ENCODE measurements at places on chromosomes 13 and 19. TPM values are rescaled to one million over a fixed set of nuclear protein-coding genes. Genes with fewer than 3 reads are reported as not detected.

The C1QTNF9B gene
- not detected for total RNA-seq

GRCh38 chr13:45142440-45143345 is 22.4 kb downstream of the GTF2F2 start:
- DNase-seq: no peak

The TMEM59L gene
- total RNA-seq: 0.66 TPM

- DNase-seq: no peak
Observed at GRCh38 chr19:13173139-13173737, 23.0 kb downstream of the IER2 start.

DNA sequence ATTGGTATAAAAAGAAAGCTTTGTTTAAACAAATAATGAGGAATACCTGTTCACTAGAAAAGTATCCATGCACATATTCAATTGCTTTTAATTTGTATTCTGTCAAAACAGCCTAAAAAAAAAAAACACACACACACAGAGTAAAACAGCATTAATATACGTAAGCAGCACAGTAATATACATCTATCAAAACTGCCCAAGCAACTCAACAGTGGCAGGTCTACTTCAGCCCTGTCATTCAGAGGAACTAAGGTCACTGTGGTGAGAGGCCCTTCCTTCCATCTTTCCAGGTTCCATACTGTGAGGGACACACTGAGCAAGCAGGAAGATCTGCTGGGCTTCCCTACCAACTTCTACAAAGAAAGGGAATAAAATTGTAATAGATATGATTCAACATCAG is 3.8 kb downstream of the PROSER1 start:
- no peak for DNase-seq

- DNase-seq: no peak
Observed at GRCh38 chr19:18009412-18010066, 1.6 kb downstream of the ARRDC2 start.

DNA sequence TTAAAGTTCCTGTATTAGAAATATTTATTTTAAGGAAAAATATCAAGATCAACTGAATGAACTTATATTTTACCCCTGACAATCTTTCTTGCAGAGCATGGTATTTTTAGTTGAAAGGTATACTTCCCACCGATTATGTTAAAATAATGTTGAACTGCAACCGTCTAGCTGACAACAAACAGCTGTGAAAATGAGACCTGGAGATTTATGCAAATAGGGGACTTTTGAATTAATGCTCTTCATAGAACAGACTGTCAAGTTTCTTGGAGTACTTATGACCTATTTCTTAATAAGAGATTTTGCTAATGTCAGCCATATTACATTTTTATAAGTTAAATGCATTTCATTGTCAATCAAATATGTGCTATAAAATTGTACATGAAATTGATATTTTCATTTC is 210.9 kb downstream of the NALCN start:
- DNase-seq: no peak

- DNase-seq: no peak
Observed at GRCh38 chr19:40054632-40055031, 1.4 kb downstream of the ZNF780B start.

GRCh38 chr19:33905473-33905936 is 108.8 kb downstream of the KCTD15 start:
- DNase-seq: peak; percentile 28

DNA sequence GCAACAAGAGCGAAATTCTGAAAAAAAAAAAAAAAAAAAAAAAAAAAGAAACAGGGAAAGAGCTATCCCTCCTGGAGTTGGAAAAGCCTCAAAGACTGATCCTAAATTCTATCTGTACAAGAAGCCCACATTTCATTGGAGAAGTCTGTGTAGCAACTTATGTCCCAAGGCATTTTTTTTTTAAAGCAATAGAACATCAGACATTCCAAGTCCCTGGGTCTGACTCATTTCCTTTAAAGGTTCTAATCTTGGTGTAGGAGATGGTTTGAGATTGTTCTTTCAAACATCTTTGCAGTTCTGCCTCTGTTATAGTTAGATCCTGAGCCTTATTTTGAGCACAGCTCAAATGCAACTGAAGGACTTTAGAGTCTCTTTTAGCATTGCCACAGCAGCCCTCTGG is 706.5 kb upstream of the MIR17HG start:
- no peak for DNase-seq

DNA sequence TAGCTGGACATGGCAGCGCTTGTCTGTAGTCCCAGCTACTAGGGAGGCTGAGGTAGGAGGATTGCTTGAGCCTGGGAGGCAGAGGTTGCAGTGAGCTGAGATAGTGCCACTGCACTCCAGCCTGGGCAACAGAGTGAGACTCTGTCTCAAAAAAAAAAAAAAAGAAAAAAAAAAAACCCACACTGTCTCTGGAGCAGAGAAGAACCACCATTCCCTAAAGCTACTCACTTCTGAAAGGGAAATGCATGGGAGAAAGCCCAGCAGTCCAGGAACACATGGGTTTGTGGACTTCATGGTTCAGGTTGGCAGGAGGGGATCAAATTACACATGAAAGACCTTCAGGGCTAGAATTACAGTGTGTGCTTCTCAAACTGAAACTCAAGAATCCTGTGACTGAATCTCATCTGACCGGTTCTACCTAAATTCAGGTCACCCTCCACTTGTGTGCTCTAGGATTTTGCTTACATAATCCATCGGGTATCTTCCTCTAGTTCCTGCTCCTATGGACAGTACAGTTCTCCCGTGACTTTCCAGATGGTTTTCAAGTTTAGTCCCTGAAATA is 30.2 kb upstream of the CPB2 start:
- DNase-seq: peak; percentile 83
